ENCODE measurements at places on chromosomes 1 and 21.
A peak's percentile ranks its signal among the peaks of the same experiment; 100 is the strongest.

DNA sequence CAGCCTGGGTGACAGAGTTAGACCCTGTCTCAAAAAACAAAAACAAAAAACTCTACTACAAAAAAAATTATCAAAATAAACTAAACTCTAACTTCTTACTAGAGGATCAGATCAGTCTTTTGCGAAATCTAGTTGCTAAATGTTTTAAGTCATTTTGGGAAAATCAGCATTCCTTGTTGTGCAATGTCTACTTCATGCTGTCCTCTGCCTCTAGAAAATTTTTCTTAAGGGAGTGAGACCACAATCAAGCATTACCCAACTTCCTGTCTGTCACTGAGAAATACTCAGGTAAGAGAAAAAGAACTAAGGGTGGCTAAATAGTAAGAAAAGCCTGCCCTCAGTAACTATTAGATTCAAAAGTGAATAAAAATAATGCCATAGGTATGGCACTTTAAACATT, 67.2 kb upstream of the FOXD3 start:
- no peak for DNase-seq

GRCh38 chr1:5744341-5744740, 247.9 kb downstream of the NPHP4 start:
- DNase-seq = no peak

DNA sequence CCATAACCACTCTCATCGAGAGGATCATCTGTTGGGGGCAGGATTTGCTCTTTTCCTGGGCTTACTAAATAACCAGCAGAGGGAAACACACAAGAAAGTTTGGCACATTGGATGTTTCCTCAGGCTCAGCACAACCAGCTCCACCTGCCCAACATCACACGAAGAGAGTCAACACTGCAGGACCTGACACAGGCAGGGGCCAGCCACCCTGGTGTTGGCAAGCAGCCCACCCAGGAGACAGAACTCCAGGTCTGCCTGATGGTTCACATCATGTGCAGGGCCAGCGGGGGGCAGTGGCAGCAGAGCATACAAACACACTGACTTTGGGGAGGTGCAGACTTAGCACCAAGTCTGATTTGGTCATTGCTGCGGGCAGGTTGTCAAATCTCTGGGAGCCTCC, 182.3 kb upstream of the GALNT2 start:
- DNase-seq = peak; percentile 24

DNA sequence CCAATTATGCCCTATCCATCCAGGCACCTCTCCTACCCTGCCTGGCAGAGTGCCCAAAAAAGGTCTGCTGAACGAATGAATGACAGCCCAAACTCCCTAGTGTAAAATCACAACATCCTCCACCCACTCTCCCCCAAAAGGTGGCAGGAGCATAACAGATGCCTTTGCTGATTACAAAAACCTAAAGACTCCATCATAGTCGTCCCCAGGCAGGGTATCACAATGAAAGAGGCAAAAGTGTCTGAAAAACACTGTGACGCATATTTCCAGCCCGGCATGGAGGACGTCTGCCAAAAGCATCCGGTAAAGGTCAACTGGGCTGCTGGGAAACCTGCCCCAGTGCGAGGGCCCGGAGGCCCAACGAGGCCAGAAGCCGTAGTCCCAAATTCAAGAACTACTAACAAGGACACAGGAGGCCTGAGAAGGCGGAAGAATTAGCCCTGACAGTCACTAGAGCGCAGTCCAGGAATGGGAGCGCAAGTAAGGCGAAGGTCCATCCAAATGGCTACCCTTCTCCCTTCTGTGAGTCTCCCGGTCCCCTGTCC, 576 bp downstream of the SMIM12 start:
- peak; percentile 46 for DNase-seq

DNA sequence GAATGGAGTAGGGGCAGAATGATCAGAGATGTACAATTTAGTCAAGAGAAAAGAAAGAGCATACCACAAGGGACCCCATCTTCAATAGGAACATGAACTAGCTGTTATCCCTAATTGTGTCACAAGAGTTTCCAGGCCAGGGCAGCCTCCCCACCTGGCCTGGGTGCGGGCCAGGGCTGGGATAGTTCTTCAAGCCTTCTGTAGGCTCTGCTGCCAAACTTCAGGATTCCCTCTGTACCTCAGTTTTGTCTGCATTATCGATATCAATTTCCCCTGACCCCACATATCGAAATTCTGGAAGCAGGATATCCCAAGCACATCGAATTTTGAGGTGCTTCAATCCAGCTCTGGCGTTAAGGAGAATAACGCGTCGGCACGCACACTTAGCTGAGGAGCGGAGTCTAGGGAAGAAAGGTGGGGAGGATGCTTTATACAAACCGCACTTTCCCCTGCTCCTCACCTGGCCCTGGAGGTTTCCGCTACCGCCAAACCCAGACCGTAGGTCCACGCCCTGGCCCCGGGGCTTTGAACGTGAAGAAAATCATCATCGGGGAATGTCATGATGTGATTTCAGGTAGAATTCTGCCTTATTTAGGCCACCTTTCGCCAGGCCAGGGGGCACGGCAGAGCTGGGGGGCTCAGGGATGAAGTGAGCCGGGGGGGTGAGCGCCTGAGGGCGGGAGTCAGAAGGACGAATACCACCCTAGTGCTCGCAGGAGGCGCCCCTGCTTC, 7.4 kb downstream of the HLX start:
- DNase-seq = no peak

- DNase-seq = no peak
These were observed 103.2 kb upstream of the SLC44A3 start for GRCh38 chr1:94716965-94717364.

GRCh38 chr1:83787246-83787998, 211.5 kb downstream of the TTLL7 start:
- no peak for DNase-seq

DNA sequence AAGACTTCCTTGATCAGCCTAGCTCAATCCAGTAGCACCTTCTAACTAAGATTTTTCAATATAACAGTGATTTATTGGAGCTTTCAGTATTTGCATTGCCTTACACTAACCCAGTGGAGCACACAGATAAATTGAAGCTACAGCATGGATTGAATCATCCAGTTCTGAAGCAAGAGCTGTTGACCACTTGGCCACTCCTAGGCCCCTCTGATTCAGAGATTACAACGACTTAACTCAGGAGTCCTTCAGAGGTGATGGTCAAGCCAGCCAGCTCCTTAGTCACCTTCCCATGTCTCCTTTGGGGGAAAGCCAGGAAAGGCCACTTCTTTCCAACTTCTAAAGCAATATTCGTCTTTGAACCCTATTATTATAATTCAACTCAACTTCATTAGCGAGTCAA, 151.8 kb downstream of the TENT5C start:
- DNase-seq = no peak

GRCh38 chr1:59015708-59016107, 231.9 kb upstream of the JUN start:
- no peak for DNase-seq

GRCh38 chr1:92066321-92066720, 8.9 kb downstream of the SETSIP start:
- DNase-seq = no peak

DNA sequence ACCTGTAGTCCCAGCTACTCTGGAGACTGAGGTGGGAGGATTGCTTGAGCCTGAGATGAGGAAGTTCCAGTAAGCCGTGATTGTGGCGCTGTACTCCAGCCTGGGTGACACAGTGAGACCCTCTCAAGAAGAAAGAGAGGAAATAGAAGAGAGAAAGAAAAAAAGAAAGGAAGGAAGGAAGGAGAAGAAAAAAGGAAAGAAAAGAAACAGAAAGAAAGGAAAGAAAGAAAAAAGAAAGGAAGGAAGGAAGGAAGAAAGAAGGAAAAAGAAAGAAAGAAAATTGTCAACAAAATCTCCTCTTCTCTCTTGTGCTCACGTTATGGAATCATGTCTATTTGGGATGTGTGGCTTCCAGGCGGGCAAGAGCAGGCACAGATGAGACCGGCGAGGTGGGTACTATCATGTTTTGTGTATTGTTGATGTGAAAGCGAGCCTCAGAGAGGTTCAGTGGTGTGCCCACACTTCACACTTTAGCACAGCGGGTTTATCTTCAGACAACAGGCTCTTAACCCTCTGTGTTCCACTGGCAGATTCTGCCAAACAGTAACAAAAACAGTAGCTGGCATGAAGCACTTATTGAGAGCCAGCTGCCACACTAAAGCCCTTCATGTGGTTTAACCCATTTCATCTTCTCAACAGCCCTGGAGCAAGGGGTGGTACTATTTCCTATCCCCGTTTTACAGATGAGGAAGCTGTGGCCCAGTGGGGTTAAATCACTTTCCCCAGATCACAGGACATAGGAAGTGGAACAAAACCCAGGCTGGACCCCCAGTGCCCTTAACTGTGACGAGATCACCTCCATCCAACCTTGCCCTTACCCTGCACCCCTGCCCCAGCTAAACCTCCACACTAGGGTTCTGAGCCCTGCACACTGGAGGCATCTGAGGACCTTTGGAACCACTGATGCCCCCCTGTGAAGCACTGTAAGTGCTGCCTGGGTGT, 94.7 kb upstream of the TARDBP start:
- peak; percentile 23 for DNase-seq

GRCh38 chr1:90959352-90960206, 62.3 kb downstream of the ZNF644 start:
- no peak for DNase-seq

- no peak for DNase-seq
These were observed 69.5 kb downstream of the NTMT2 start for GRCh38 chr1:170215072-170215885.

- peak; percentile 64 for DNase-seq
These were observed 20.6 kb upstream of the TBX15 start for GRCh38 chr1:119008483-119009311.

DNA sequence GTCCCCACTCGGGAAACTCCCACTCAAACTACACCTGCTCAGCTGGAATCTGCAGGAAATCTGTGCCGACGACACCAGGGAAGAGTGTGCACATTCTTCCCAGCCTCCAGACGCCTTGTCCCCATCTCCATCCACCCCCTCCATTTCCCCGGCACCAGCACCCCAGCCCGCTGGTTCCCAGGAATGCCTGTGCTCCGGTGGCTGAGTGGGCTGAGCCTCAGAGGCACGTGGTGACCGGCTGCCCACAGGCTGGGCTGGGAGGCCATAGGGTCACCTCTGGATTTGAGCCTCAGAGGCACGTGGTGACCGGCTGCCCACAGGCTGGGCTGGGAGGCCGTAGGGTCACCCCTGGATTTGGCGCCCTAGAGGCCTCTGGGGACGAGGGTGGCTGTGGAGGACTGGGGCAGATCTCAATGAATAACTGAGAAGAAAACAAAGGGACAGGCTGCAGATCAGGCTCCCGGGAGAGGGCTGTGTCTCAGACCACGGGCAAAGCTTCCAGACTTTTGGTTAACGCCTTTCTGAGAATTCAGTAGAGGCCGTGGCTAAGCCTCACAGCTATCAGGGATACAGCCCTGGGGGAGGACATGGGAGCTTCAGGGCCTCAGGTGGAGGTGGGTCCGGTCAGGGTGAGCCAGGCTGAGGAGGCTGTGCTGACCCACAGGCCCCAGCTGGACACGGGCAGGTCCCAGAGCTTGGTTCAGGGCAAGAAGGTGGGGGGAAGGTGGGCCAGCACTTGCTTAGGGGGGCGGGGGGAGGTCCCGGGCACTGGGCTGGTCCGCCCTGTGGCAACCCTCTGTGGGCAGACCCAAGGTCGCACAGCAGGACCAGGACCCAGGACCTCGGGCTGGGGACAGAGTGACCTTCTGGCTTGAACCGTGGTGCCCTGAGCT, 17.3 kb upstream of the TTLL10 start:
- DNase-seq = peak; percentile 20

DNA sequence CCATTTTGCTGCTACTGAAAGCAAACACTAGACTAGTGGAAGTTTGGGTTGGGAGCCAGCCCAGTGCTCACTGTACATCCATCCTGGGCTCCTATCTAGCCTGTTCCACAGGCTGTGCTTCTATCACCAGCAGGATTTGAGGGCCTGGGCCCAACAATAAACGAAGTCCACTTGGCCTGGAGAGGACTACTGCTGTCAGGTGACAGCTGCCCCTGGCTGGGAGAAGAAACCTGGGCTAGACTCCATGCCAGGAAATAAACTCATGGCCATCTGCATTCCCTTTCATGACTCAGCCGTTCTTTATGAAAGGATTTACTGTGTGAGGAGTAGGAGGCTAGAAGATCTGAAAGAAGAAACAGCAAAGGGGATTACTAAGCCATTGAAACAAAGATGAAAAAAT, 35.5 kb downstream of the COLGALT2 start:
- DNase-seq = no peak

DNA sequence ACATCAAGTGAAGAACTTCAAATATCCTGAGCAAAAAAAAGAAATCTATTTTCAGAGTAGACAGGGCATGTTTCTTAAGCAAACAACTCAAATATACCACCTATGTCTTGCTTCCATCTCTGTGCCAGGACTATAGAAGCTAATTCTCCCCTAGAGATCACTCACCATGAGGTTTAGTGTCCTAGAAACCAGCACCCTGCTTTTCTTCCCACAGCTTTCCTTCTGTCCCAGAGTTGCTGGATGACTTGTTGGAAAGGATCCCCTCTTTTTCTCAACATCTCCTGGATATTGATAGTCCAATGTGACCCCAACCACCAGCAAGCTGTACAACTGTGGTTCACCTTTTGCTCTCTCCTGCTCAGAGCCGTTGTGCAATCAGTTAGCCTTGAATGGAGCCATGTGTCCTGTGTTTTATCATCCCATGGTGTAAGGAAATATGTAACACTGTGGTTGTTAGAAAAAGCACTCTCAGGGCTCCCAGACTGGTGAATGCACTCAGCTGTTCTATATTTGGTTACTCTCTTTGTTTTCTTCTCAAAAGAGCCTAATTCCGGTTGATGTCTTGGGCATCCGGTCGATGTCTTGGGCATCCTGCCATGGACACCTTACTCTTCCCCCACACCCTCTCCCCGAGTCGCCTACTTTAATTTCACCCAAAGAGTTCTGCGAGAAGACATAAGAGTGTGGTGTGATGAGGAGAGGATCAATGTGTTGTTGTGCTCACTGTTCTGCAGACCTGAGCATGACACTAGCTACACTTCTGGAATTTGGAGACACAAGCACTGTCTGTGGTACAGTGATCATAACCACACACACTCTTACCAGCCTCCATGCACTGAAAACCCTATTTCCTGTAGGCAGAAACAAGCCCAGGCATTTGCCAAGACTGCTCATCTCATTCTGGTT, 1.7 kb downstream of the TNFSF4 start:
- no peak for DNase-seq

DNA sequence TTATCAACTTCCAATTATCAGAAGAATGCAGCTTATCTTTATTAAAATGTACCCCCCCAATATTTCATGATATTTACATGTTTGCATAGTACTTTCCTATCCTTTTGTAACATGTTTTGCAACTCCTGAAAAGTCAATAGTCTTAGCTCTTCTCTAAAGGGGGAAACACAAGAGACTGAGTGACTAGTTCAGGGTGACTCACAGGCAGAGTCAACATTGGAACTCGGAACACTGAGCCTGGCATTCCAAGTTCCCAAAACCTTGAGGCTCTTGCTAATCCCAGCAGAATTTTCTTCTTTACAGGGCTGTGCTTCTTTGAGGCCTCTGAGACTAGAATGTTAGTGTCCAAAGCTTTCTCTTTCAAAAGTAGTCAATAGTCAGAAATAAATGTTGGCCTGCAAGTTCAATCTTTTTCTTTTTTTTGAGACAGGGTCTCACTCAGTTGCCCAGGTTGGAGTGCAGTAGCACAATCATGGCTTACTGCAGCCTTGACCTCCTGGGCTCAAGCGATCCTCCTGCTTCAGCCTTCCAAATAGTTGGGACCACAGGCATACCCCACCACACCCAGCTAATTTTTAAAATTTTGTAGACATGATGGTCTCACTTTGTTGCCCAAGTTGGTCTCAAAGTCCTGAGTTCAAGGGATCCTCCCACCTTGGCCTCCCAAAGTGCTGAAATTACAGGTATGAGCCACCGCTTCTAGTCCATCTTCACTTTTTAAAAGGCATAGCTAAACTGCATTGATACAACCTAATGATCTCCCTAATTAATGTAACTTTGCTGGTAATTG, 37.5 kb downstream of the ZNF281 start:
- no peak for DNase-seq

- DNase-seq = no peak
These were observed at the start of gene TP73 for GRCh38 chr1:3651930-3652547. Gene TP73 (plus strand): TSS chr1:3652516. CDS start chr1:3682366, 29,850 bp downstream.
